Activated CD4-positive, alpha-beta T cell treated with anti-CD3 and anti-CD28 coated beads, Interleukin-2, amount 50 U/mL, for 4 hours (primary cell): ENCODE measurements at places on chromosomes 13 and 19.

DNA sequence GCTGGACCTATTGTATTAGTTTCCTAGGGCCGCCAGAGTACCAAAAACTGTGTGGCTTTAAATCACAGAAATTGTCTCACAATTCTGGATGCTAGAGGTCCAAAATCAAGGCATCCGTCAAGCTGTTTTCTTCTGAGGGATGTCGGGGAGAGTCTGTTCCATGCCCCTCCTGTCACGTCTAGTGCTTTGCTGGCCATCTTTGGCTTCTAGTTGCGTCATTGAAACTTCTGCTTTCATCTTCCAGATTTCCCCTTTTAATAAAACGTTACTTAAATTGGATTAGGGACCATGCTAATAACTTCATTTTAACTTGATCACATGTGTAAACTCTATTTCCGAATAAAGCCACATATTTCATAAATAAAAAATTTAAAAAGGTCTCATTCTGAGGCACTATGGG, 47.5 kb downstream of the TRPM4 start:
- DNase-seq: no peak

DNA sequence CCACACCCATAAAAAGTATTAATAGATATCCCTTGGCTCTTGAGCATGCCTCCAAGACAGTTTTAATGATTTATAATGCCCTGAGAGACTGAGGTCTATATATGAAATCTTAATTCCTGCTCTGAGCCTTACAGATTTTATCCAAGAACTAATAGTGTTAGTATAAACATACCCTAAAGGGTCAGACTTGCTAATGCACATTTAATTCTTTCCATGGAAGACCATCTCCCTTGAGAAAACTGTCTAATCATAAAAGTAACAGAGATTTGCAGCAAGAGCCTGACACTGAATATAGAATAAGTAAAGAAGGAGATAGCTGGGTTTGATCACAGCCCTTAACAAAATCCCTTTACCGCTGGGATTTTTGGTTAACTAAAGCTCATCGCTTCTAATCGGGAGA, 650.8 kb upstream of the KLF12 start:
- DNase-seq: no peak

DNA sequence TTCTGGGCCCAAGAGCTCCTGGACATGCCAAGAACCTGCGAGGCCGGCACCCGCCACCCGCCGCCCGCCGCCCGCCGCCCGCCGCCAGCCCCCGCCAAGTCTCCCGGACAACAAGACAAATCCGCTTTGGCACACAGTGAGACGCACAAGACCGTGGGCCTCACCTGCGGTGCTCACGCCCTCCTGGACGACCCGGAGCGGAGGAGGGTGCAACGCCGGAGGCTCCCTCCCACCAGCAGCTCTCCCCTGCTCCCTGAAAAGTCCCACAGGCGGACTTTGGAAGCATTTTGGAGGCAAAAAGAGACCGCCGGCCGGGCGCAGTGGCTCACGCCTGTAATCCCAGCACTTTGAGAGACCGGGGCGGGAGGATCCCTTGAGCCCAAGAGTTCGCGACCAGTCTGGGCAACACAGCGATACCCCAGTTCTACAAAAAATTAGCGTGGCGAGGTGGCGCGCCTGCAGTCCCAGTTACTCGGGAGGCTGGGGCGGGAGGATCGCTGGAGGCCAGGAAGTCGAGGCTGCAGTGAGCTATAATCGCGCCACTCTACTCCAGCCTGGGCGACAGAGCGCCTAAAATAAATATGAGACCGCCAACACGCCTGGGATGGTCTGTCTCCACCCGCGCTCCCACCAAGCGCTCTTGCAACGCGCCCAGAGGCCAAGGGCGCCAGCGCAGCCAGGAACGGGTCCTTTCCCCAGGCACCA, 783 bp downstream of the RHPN2 start:
- no peak for DNase-seq

DNA sequence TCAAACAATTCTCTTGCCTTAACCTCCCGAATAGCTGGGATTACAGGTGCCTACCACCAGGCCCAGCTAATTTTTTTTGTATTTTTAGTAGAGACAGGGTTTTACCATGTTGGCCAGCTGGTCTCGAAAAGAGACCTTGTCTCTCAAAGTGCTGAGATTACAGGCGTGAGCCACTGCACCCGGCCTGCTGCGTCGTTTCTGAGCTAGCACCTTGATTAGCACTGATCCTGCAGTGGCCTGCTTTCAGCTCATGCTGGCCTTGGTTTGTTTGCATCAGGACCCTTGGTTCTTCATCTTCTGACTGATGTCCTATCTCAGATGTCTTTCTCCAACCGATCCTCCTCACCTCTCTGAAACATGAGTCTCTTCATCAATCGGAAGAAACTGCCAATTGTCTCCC, 4.9 kb upstream of the TFDP1 start:
- no peak for DNase-seq

DNA sequence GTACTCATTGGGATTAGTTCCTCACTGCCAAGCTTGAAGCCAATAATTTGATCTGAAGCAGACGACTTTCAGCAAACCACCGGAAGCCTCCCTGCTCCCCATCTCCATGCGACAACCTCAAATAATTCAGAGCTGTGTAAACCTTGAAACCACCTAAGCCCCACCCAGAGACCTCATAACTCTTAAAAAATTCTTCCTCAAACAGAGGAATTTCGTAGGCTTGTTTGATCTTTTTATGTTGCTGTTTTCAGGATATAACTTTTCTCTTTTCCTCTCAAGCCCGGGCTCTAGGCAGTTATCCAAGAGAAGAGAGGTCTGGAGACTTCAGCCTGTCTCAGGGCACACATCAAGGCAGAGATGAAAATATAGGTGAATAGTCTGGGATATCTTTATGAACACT, 311.6 kb downstream of the KCNRG start:
- DNase-seq: no peak
